ENCODE measurements at places on chromosomes 4 and X. TPM values are rescaled to one million over a fixed set of nuclear protein-coding genes. Genes with fewer than 3 reads are reported as not detected.

GRCh38 chr4:13368217-13368616 is 115.9 kb downstream of the RAB28 start:
- no peak for DNase-seq

- DNase-seq = peak; percentile 31
Observed at GRCh38 chrX:132292793-132293192, 73.5 kb upstream of the RAP2C start.

DNA sequence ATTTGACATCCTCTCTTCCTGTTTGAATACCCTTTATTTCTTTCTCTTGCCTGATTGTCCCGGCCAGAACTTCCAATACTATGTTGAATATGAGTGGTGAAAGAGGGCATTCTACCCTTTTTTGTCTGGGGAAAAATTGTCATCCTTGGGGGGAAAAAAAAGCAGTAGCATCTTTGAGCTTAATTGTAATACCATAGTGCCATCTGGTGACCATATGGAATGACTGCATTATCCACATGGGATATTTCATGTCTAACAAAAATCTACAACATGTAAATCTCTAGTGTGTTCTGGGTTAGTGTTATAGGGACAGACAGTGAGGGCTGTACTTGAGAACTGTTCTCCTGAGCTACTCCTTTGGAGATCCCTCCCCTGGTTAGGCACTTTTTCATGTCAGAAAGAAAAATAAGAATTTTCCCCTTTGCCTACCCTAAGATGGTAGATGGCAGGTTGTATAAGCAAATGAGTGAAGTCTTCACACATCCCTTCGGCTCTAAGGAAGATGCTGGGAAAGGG is 26.0 kb downstream of the CAPN6 start:
- no peak for DNase-seq

GRCh38 chr4:188603646-188604045 is 464.4 kb downstream of the TRIML1 start:
- DNase-seq = no peak

- no peak for DNase-seq
Observed at GRCh38 chr4:83568062-83568461, 32.2 kb downstream of the GPAT3 start.

DNA sequence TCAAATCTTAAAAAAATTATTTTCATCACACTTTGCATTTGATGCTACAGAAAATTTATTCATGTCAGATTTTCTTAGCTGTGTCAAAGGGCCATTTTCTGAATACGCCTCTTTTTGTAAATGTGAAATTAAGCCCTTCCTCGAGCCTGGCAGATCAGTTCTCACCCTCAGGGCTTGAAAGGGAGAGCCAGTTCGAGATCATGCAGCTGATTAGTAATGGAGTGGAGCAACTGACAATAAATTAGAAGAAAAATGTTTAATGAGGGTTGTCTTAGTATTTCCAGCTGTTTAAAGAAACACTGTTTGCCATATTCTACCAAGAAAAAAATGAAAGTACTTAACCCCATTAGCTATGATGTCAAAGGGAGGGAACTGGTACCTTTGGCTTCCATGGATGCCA is 28.7 kb downstream of the CC2D2A start:
- no peak for DNase-seq

DNA sequence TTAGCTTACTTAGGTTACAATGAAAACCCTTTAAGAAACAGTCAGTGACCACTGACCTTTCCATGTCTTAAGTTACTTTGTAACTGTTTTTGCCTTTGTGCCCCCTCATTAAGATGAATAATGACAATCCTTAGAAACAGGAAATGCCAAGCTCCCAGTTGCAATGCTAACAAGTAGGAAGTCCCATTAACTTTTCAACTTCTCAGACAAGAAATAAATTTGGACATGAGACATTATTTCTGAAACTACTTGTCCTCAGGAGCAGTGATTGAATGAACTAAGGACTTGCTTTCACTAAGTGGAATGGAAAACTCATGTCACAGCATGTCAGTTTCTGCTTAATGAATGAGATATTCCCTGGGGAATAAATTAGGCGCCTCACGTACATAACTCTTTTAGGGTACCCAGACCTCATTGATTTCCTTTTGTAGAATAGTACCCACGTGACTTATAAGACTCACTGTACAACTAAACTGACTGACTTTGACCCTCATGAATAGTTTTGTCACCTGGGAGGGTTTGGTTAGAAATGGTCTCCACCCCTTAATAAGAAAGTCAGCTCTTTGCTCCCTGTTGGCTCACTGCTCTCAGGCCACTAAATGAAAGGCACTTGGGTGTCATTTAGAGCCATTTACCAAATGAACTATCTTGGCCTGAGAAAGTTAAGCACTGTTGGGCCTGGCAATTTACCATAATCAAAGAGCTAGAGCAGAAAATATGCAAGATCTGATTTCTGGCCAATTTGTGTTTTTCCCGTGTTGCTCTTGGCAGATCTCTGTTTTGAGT is 383.9 kb downstream of the RPA4 start:
- DNase-seq = peak; percentile 3

The GLRA3 gene
- not detected for total RNA-seq

DNA sequence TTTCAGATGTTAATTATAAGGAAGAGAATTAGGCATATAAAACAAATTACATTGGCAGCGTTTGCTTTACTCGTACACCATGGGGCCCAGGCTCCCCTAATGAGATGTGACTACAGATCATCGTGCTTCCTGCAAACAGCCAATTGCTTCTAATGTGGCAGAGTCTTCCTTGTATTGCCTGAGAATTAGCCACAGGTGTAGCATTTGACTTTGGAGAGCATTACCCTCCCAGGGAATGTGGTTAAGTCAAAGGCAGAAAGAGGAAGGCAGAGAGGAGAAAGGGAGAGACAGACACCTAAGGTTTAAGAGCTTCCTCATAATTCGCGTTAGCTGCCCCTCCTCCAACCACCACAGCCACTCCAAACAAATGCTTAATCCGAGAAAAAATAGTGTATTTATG is 97.0 kb downstream of the MID1IP1 start:
- DNase-seq = no peak

The DTHD1 gene
- total RNA-seq = not detected

The LRIT3 gene
- not detected for total RNA-seq

- DNase-seq = no peak
Observed at GRCh38 chr4:143667461-143667860, 33.0 kb downstream of the FREM3 start.

DNA sequence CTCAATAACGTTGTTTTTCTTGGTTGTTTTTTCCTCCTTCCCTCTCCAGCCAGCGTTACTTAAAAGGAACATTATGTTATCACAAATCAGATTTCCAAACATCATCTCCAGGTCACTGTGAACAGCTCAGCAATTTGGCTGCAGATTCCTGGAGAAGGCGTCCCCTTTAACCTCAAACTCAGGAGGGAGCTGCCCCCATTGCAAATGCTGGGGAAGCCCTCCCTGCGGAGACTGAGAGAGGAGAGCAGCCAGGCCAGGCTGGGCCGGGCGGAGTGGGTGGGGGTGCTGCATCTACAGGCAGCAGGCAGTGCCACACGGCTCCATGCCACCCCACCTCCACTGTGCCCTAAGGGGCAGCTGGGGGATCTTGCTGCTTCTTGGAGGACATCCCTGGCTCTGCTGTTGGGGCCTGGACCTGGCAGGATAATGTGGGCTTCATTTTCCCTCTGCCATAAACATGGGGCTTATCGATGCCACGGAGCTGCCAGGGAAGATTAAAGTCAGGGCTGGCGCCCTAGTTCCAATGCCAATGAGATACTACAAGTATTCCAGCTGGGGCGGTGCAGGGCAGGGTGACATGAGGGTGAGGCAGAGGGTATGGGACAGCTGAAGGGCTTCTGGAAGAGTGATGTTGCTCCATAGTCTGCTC is 148.8 kb downstream of the PJA1 start:
- DNase-seq = no peak

GRCh38 chrX:143615851-143616250 is 20.1 kb downstream of the SLITRK4 start:
- DNase-seq = no peak

DNA sequence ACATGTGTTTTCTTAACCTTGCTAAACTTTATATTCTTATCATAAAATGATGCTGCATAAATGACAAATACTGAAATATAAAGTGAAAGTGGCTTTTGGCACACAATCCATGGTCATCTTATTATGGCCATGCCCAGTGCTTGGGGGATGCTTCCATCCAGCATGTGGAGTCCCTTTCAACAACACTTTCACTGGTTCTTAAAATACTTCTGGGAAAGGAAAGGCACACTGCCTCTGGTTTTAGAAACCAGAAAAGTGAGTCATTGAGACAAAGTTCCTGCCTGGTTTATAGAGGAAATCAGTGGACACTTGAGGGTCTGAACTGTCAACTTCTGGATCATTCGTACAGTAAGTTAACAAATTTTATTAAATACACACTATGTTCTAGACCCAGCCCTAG is 248.0 kb upstream of the ADAMTS3 start:
- DNase-seq = peak; percentile 10

- peak; percentile 76 for DNase-seq
Observed at GRCh38 chr4:77007358-77008230, 58.0 kb downstream of the SEPTIN11 start.

DNA sequence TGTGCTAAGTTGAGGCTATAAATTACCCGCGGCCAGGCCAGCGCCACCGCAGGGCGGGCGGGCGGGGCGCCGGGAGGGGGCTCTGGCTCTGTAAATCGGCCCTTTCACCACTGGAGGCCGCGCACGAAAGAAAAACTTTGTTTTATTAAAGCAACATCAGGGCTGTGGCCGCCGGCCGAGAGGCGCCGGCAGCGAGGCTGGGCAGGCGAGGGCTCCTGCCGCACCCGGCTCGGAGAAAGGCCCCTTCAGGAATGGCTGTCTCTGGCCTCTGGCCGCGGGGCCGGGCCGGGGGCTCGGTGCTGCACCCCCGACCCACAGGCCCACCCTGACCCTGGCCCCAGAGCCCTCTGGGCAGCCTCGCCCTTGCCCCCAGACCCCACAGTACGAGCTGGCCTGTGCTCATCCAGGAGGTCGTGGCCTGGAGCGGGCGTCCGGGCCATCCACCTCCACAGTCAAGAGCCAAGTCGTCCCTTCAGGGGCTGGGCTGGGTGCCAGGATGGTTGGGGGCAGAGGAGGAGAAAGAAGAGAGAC is 29.5 kb upstream of the FGFR3 start:
- peak; percentile 31 for DNase-seq

The CLDN22 gene
- total RNA-seq = not detected

The IL2RG gene
- total RNA-seq = 0.37 TPM

GRCh38 chr4:185099024-185099682 is 43.9 kb upstream of the SLC25A4 start:
- no peak for DNase-seq

DNA sequence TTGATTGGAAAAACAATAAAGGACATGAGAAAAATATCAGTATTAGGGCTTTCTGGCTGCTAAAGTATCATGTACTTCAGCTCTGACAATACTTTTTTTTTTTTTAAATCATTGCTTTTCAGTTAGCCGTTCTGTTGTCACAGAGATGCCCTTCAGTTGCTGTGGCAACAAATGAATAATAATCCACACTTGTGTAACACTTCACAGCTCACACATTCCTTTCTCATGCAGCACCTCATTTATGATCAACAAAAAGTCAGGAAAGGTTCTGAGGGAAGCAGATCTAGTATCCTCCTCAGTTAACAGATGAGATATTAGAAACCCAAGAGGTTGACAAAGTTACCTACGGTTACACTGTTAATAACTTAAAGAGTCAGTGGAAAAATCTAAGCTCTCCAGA is 444.2 kb upstream of the SLIT2 start:
- DNase-seq = peak; percentile 73
